Epithelial cell of umbilical artery (primary cell): ENCODE measurements at places on chromosomes 1 and 21. TPM values are rescaled to one million over a fixed set of nuclear protein-coding genes. Genes with fewer than 3 reads are reported as not detected.

ITLN2 gene
- not detected in 2 replicates for total RNA-seq

NMNAT2 gene
- total RNA-seq, result under 0.01 and 2.9 TPM in 2 replicates

WDR64 gene
- not detected in 2 replicates for total RNA-seq

RXFP4 gene
- total RNA-seq, result not detected in 2 replicates

ST6GALNAC5 gene
- total RNA-seq, result 0.97 and 1.5 TPM in 2 replicates

PLA2G2D gene
- not detected in 2 replicates for total RNA-seq

NTMT2 gene
- total RNA-seq, result not detected in 2 replicates

TMPRSS3 gene
- not detected in 2 replicates for total RNA-seq

OR2T35 gene
- total RNA-seq, result not detected in 2 replicates

C1QB gene
- total RNA-seq, result not detected in 2 replicates

RGS13 gene
- not detected in 2 replicates for total RNA-seq

CFHR4 gene
- not detected in 2 replicates for total RNA-seq

KCNA2 gene
- total RNA-seq, result not detected in 2 replicates

KIRREL1 gene
- 25.3 and 41.5 TPM in 2 replicates for total RNA-seq

C4BPA gene
- total RNA-seq, result not detected in 2 replicates

HNRNPU gene
- 367 and 516 TPM in 2 replicates for total RNA-seq

UBXN10 gene
- total RNA-seq, result under 0.01 TPM in 1 of 2 replicates, not detected in the other

MYBPH gene
- not detected in 2 replicates for total RNA-seq

TDRD10 gene
- 1.5 and 3.2 TPM in 2 replicates for total RNA-seq

MYCL gene
- total RNA-seq, result 1.4 and 2.3 TPM in 2 replicates

F13B gene
- total RNA-seq, result not detected in 2 replicates

CRNN gene
- not detected in 2 replicates for total RNA-seq

TMEM240 gene
- 2.9 and 4.1 TPM in 2 replicates for total RNA-seq

OXCT2 gene
- 1.8 and 2.3 TPM in 2 replicates for total RNA-seq

POLR3GL gene
- 12.3 and 18.8 TPM in 2 replicates for total RNA-seq

LCE2B gene
- total RNA-seq, result not detected in 2 replicates

AXDND1 gene
- total RNA-seq, result under 0.01 TPM in 1 of 2 replicates, not detected in the other

LMOD1 gene
- under 0.01 and 0.15 TPM in 2 replicates for total RNA-seq

TTC22 gene
- total RNA-seq, result not detected in 2 replicates

MYOG gene
- total RNA-seq, result not detected in 2 replicates

RPTN gene
- not detected in 2 replicates for total RNA-seq

GJB3 gene
- total RNA-seq, result not detected in 2 replicates

FALEC gene
- total RNA-seq, result not detected in 2 replicates

PHACTR4 gene
- 10.9 and 11.7 TPM in 2 replicates for total RNA-seq

OR2T29 gene
- not detected in 2 replicates for total RNA-seq

OPTC gene
- not detected in 2 replicates for total RNA-seq

SGIP1 gene
- 9.7 and 49.2 TPM in 2 replicates for total RNA-seq

UBE2U gene
- not detected in 2 replicates for total RNA-seq

KRTAP13-3 gene
- not detected in 2 replicates for total RNA-seq

APCS gene
- total RNA-seq, result not detected in 2 replicates

FCRL4 gene
- total RNA-seq, result not detected in 2 replicates

LCE2A gene
- total RNA-seq, result not detected in 2 replicates

GNG4 gene
- not detected in 2 replicates for total RNA-seq

KRTAP12-1 gene
- not detected in 2 replicates for total RNA-seq

UQCRHL gene
- 0.76 and 2.9 TPM in 2 replicates for total RNA-seq

OR2L3 gene
- under 0.01 TPM in 1 of 2 replicates, not detected in the other for total RNA-seq

HSD11B1 gene
- total RNA-seq, result 0.32 and 0.61 TPM in 2 replicates

FHAD1 gene
- total RNA-seq, result under 0.01 and 0.91 TPM in 2 replicates

GPR61 gene
- not detected in 2 replicates for total RNA-seq

IGFN1 gene
- total RNA-seq, result under 0.01 and 0.15 TPM in 2 replicates

CDCA8 gene
- total RNA-seq, result 12.0 and 15.3 TPM in 2 replicates

CASQ2 gene
- not detected in 2 replicates for total RNA-seq

SYPL2 gene
- total RNA-seq, result not detected in 2 replicates

CCDC27 gene
- total RNA-seq, result not detected in 2 replicates

TMPRSS2 gene
- total RNA-seq, result not detected in 2 replicates
